ENCODE measurements at places on chromosomes 6 and 20.

DNA sequence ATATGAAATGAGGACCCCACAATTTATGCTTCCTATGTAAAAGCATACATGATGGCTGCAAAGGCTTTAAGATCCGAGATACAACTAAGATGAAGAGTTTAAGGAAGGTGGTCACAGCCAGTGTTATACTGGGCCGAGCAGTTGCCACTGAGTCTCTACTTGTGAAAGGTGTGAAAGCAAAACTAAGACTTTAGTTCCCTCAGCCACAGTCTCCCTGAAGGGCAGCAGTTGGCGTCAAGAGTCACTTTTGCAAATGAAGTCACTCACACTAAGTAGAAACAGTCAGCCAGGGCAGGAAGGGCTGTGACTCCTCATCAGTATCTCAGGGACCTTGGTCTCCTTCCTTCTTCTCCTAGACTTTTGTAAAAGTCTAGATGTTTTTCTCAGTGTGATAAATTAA is 191.6 kb upstream of the MCHR2 start:
- DNase-seq: no peak

DNA sequence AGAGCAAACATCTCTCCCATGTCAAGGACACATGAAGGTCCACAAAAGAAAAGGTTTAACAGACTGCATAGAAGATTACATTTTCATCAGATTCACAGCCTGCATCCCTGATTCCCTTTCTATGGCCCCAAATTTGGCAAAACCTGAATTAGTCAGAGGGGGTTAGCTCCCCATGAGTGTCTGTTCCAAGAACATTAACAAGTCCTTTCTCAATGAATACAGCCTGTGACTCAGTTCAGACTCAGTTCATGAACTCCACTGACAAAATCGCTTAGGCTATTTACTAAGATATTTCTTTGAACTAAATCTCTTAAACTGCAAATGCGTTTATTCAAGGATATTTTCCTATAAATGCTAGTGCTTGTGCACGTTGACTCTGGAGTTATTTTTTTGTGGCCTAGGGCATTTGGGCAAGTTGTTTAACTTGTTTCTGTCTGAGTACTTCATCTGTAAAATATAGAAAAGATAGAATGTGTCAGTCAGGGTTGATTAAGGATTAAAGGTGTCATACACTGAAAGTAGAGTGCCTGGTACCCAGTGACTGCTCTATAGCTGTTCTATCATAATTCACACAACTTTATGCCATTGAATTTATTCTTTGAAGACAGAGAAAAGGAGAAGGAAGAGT is 422.6 kb downstream of the HTR1B start:
- no peak for DNase-seq

DNA sequence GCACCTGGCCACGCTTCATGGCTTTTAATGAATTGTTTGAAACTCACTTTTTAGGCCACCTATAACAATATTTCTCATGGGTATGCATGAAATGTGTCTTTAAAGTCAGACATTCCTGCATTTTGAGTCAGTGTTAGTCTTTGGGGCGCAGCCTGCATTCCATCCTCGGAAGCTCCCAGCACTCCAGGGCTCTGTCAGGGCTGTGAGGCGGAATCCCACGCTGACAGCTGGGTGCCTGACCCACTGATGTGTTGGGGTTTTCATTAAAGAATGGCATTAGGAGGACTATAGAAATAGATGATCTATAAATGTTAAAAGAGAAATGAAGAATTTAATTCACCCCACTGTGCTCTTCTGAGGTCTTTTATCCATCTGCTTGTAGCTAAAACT is 16.2 kb upstream of the CLDN20 start:
- no peak for DNase-seq

- DNase-seq: peak; percentile 23
Measured at GRCh38 chr6:167565884-167566599, 241.2 kb downstream of the TTLL2 start.

GRCh38 chr6:64861039-64861651 is 845.9 kb downstream of the EYS start:
- DNase-seq: no peak

DNA sequence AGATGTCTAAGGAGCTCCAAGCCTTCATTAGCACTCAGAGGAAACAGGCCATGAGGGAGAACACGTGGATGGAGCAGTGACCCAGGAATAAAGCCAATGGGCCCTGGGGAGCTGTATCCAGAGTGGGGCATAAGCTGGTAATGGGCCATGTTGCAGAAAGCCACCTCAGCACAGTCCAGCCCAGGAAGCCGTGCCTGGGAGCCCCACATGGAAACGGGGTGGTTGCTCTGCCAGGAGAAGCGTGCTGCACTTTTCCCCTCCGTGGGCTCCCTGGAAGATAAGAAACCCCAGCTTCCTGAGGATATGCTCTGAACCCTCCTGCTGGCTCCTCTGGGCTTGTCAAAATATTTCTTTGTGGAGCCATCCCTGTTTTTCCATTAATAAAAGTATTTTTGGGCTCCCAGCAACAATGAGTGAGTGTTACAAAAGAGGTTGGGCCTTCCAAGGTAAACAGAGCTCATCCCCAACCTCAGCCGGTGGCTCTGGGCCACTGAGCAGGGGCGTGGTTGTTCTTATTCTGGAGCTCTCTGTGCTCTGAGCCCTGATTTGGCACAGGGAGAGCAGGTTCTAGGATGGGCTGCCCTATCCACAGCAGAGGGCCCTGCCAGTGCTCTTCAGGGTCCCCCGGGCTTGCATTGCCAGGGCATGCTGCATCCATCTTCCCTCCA is 31.2 kb upstream of the NFATC2 start:
- DNase-seq: no peak

DNA sequence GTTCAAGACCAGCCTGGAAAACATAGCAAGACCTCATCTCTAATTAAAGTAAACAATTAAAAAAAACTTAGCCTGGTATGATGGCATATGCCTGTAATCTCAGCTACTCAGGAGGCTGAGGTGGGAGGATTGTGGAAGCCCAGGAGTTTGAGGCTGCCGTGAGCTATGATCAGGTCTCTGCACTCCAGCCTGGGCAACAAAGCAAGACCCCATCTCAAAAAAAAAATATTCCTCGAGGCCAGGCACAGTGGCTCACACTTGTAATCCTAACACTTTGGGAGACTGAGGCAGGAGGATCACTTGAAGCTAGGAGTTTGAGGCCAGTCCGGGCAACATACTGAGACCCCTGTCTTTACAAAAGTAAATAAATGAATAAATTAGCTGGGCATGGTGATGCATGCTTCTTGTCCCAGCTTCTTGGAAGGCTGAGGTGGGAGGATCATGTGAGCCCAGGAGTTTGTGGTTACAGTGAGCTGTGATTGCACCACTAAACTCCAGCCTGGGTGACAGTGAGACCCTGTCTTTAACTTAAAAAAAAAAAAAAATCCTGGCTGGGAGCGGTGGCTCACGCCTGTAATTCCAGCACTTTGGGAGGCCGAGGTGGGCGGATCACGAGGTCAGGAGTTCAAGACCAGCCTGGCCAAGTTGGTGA is 9.3 kb upstream of the C2 start:
- DNase-seq: no peak

DNA sequence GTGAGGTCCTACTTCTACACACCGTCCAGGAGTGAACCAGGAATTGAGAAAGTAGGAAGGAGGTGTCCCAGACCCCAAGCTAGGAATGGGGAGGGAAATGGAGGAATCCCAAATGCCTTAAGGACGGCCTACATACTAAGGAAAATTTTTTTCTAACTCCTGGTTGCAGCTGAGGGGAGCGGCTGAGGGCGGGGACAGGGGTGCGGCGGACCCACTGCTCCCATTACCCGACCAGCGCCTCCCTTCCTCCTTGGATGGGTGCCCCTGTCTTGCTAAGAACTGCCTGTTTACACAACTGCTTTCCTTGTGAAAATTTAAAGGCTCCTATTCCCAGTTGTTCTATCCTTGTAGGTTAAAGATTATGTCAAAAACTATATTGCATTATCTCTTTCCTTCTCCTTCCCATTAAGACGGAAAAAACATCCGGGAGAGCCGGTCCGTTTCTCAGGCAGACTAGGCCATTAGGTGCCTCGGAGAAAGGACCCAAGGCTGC is 699 bp upstream of the HSPA1B start:
- DNase-seq: peak; percentile 57

DNA sequence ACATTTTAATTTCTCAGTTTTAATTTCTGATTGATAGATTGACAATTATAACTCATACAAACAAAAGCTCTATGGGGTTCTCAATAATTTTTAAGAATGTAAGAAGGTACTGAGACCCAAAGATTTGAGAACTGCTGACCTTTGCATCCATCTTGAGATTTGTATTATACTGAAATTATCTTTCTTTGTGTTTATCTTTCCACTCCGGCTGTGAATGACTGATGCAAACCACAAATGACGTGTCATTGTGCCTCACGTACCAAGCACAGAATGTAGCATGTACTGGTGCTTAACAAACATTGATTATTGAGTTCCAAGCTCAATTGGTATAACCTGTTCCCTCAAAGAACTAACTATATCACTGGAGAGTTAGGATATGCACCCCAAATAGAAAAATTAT is 152.1 kb upstream of the SMLR1 start:
- DNase-seq: no peak

DNA sequence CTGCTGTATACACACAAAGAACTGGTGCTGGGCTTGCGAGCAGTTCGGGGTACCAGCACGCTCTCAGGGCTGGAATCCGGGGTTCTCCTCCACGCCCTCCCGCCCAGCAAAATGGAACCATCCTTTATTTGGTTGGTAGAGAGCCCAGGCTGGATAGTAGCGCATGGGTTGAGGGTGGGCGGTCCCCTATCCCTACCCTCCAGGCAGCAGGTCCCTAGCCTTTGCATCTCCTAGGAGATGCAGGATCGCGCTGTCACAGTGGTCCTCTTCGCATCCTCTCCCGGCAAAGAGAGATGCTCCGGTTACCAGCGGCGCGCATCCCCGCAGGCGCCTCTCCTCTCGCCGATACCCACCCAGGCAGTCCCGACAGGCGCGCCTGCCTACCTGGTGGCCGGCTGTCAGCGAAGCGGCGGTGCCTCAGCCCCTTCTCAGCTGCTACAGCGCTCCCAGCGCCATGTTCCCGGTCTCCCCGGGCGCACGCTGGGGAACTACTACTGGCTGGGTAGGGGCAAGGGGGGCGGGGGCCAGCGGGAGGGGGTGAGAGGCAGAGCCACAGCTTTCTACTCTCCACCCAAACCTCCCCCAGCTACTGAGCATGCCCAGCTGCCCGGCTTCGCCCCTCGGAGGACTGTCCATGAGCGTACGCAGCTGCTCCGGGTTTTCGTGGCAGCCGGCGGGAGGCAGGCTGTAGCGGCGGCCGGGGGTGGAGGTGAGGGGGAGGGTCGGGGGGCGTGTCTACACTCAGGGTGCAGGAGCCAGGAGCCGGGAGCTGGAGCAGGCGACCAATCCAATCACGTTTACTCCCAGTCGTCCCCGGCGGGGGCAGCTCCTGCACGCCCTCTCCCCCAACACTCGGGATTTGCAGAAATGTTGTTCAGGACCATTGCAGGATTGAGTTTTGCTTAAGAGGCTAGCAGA is at the start of gene PAK5:
TSS of gene PAK5 (minus strand) at position 699 of the 918 bp plus-strand sequence. CDS start 194,748 bp downstream, outside the sequence.
- peak; percentile 96 for DNase-seq

GRCh38 chr6:116373940-116374339 is 3.2 kb downstream of the DSE start:
- DNase-seq: no peak

GRCh38 chr6:23175391-23175790 is 606.0 kb downstream of the HDGFL1 start:
- DNase-seq: no peak

GRCh38 chr20:24663496-24663895 is 194.1 kb downstream of the SYNDIG1 start:
- no peak for DNase-seq

DNA sequence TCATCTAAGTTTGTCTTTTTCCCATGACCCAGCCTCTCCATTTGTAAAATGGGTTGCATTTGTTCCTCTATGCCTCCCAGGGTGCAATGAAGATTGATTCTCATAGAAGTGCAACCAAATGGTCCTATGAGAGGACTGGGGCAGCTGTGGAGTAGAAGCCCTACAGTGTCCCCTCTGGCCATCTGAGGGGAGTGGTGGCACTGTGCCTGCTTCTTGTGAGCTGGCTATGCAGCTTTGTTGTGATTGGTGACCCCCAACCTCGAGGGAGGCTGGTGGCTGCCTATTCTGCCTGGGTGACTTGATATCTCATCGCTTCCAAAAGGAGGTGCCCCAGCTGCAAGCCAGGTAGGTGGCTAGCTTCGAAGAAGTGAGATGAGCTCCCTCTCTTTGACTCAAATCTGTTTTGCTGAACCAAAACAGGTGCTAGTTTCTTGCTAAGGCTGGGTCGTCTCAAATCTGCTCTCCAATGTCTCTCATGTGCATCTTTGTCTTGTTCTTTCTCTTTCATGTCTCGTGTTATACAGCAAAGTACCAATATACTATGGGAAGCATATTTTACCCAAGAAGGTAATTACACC is 33.9 kb downstream of the TXLNB start:
- DNase-seq: peak; percentile 10

DNA sequence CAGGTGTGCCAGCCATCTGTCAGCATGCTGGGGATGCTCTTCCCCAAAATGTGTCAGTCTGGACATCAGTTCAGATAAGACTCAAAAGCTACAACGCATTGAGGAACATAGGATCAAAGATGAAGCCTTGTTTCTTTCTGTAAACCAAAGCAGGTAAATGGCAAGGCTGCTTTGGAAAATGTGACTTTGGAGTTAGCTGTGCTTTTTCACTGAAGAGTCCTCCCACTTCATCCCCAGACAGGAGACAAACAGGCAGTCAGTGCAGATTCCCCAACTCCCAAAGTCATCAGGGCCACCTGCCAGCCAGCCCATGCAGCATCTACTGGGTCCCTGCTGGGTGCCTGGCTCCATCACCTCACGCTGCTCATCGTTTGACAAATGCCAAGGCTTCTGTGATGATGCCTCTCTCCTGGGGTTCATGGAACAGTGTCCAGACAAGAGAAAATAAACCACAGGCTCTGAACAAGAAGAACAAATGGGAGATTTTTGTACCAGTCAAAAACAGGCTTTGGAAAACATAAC is 205.0 kb upstream of the BTBD3 start:
- no peak for DNase-seq

DNA sequence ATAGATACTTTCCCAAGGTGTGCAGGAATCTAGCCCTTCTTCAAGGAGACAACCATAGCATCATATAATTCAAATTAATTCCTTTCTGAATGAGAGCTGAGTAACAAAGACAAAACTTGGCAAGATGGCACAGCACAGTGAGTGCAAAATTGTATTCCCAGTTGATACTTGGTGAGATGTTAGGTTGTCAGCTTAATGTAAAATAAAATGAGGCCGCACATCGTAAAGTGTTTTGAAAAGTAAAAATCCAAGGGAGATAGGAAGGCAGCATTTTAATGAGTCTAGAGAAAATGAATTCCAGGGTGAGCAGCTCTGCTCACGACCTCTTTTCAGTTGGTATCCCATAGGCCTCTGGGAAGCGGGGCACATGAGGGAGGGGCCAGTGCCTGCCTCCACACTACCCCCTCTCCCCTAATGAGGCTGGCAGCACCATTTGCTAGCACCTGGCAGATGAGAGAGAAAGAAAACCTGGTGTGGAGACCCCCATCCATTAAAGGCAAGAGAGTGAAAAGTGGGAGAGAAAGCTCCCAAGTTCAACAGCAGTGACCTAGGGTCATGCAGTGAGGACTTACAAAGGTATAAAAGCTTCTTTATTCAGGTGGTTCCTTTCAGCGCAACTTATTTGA is 158.4 kb downstream of the BTBD9 start:
- no peak for DNase-seq
